ENCODE measurements at places on chromosomes 7 and 10.

- no peak for DNase-seq
These were observed 183.3 kb downstream of the JAZF1 start for GRCh38 chr7:27997188-27997707.

- DNase-seq: no peak
These were observed 59.0 kb downstream of the YKT6 start for GRCh38 chr7:44259547-44260457.

- no peak for DNase-seq
These were observed 74.6 kb upstream of the GRID1 start for GRCh38 chr10:86440874-86441843.

GRCh38 chr7:118109607-118110006 lies 74.4 kb upstream of the LSM8 start:
- DNase-seq: no peak

DNA sequence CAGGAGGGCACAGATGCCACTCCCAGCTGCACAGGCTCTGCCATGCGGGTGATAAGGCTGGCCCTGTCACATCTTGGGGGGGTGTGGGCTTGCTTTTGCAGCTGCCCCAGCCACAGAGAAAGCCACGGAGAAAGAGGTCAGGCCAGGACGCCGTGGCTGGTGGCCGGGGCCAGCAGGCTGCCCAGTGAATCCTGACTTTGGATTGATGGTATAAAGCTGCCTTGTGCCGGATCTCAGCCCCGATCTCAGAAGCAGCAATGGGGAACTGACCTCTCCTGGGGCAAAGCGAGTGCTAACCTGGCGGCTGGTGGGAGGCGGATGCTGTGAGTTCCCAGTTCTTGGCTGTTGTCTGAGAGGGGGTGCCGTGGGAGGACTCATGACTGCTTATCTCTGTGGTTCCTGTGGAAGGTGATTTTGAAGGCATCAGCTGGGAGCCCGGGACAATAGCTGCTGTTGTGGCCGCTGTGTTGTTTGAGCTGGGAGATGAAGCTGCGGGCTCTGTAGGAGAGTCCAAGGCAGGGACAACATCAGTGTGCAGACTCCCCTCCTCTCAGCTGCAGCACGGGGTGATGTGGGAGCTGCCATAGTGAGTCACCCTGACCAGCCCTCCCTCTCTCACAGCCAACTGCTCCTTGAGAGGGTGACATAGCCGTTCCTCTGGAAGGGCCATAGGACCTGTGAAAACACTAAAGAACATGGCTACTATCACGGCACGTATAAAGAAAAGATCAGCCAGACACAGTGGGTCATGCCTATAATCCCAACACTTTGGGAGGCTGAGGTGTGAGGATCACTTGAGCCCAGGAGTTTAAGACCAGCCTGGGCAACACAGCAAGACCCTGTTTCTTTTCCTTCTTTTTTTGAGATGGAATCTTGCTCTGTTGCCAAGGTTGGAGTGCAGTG lies 17.0 kb downstream of the IL15RA start:
- DNase-seq: no peak

- DNase-seq: no peak
These were observed 53.8 kb downstream of the PANK1 start for GRCh38 chr10:89591111-89591795.

- DNase-seq: no peak
These were observed 157.1 kb downstream of the PRKCQ start for GRCh38 chr10:6423004-6423403.

DNA sequence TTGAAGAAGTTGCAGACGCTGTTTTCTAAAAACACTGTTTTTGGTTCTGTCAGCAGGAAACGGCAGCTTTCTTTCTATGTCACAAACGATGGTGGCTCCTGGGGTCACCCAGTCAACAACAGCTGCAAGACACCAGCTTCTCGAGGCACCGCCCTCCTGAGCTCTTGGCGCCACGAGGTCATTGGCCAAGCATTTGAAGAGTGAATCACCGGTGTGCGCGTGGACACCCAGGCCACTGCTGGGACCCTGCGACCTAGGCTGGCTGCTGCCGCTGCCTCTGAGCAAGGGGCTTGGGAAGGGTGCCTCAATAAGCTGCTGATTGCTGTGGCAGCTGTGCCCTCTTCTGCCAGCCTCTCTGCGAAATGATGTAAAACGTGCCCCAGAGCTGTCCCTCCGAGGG lies 22.5 kb upstream of the VIPR2 start:
- no peak for DNase-seq

DNA sequence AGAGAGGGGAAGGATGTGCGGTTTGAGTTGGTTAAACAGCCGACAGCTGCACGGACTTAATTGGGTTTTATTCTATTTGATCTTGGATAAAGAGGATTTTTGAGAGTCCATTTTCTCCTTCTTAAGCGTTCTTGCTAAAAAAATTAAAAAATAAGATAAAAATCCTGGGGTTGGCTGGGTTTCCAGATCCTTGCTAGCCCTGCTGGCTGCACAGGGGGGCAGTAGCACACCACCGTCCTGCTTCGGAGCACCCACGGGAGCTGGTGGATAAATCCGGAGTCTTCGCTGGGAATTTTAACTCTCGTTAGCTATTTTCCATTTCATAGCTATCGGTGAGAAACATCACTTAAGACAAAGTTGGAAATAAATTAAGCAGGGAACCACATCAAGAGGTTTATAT lies 792.0 kb downstream of the TYW1 start:
- no peak for DNase-seq

DNA sequence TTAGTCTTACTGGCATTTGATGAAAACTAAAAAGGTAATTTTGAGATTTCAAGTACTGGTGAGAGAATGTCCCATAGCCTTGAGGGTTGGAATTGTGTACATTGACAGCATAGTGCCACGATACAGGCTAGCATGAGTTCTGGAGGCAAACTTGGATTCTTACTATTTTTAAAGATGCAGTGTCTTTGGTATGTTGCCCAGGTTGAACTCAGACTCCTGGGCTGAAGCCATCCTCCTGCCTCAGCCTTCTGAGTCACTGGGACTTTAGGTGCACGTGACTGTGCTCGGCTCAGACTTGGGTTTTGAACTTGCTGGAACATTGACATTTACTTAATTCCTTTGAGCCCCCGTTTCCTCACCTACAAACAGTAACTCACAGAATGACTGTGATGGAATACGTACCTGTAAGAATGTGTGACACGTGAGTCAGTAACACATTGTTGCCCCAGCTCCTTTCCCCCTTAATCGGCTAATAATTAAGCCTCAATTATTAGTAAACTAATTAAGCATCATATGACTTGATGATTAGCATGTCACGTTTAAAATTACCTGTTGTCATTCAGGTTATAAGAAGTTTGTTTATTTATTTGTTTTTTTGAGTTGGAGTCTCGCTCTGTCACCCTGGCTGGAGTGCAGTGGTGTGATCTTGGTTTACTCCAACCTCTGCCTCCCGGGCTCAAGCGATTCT lies 10.6 kb downstream of the DNAJB6 start:
- no peak for DNase-seq

DNA sequence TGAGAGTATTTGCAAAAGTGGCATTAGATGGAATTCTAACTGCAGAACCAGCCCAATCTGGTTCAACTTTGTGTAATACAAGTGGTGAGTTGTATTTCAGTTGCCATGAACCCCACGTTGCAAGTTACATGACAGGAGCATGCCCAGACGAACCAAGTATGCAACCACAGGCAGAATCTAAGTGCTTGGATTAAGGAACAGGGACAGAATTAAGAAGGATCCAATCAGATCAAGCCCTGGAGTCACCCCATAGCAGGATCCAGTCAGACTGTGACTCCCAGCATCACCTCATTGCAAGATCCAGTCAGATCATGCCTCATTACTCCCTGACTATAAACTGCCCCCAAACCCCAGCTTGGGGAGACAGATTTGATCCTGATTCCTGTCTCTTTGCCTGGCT lies 388.7 kb upstream of the NRP1 start:
- DNase-seq: no peak

- DNase-seq: peak; percentile 15
These were observed 31.9 kb downstream of the DUSP5 start for GRCh38 chr10:110529596-110530011.

GRCh38 chr10:33139181-33139646 lies 181.2 kb upstream of the ITGB1 start:
- peak; percentile 64 for DNase-seq

DNA sequence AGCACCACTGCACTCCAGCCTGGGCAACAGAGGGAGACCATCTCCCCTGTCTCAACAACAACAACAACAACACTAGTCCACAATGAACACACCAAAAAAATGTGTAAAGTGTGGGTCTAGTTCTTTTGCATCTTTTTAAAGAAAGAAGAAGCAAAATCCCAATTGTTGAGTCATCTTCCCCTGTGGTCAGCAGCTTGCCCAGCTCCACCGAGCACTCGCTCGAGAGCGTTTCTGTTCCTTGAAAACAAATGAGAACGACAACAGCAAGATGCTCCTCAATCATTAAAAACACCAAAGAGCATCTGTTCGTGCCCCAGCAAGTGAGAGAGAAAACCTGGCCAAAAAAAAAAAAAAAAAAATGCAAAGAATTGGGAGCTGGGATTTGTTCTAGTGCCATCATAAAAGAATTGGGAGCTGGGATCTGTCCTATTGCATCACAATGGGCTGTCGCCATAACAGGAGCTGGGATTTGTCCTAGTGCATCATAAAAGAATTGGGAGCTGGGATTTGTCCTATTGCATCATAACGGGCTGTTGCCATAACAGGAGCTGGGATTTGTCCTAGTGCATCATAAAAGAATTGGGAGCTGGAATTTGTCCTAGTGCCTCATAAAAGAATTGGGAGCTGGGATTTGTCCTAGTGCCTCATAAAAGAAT lies 118.1 kb downstream of the PTPRN2 start:
- DNase-seq: no peak

DNA sequence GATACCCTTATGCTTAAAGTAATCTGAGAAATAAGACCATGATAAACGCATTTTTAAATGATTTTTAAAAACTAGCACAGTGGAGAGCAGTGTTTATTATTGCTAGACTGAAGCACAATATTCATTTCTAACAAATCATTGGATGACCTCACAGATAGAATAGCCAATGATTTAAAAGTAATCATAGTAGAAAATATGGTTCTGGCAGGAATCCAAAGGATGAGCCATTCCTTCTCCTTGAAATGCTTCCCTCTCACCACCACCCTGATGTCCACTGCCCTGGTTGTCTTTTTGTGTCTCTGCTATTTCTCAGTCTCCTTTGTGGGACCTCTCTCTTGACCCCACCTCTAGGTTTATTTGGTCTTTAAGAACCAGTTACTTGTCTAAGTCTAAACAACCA lies 64.9 kb downstream of the PRKG1 start:
- DNase-seq: no peak

DNA sequence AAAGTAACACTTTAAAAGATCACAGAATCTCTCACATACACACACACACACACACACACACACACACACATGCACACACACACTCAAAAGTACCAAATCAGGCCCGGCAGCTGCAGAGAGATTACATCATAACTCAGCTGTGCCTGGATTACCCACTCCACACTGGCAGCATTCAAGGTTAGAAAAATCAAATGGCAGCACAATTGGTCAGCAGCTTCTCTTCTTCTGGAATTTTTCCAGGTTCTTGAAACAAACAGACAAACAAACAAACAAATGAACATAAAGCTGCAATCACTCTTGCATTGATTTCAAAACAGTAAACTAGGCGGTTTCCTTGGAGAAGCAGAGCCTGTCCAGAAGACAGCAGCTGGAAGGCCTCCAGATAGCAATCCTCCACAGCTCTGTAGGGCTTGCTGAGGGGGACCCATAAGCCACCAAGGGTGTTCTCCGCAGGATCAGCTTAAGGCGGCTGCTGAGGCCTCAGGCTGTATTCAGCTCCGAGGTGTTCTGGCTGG lies 24.5 kb upstream of the FAM133B start:
- no peak for DNase-seq

DNA sequence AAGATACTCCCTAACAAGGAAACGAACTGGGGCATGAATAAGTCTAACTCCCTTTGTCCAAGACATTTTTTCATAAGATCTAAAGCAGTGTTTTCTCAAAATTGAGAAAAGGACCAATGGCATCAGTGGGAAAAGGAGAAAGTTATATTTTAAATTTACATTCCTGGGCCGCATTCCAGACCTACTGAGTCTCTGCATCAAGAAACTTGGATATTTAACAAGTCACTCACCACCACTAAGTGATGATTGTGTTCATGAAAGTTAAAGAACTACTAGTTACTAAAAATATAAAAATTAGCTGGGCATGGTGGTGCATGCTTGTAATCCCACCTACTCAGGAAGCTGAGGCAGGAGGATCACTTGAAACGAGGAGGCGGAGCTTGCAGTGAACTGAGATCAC lies 149.6 kb upstream of the MEOX2 start:
- no peak for DNase-seq

GRCh38 chr10:77282163-77282562 lies 355.4 kb downstream of the KCNMA1 start:
- DNase-seq: no peak

DNA sequence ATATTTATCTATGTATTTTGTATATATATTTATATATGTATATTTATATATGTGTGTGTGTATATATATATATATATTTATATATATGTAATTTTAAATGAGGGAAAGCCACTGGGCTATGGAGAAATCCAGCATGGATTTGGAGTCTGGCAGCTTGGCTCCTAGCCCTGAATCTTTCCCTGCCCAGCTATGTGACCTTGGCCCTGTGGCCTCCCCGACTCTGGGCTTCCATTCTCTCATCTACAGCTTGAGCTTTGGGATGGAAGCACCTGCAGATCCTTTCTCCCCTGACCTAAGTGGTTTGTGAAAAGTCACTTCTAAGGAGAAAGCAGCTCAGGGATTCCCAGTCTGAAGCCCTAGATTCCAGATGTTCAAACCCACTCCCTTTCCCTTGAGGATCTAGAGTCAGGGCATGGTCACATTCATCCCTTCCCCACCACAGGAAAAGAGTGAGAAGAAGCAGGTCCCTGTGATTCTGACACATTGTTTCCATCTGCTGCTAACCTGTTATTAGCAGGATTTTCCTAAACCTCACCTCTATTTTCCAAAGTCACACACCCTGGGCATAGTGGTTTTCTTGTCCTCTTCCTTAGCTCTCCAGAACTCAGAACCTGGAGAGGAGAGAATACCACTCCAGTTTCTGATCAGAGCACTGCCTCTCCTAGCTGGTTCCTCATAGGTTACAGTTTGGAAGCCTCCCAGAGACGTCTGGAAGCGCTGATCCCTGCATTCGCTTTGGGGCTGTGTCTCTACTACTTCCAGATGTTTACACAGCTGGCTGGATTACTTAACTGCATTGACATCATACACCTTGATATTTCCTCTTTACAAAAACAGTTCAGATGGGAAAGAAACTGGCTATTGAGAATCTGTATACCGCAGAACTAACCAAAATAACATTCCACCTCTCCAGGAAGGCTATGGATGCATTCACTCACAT lies 327.5 kb upstream of the ZMIZ1 start:
- no peak for DNase-seq

DNA sequence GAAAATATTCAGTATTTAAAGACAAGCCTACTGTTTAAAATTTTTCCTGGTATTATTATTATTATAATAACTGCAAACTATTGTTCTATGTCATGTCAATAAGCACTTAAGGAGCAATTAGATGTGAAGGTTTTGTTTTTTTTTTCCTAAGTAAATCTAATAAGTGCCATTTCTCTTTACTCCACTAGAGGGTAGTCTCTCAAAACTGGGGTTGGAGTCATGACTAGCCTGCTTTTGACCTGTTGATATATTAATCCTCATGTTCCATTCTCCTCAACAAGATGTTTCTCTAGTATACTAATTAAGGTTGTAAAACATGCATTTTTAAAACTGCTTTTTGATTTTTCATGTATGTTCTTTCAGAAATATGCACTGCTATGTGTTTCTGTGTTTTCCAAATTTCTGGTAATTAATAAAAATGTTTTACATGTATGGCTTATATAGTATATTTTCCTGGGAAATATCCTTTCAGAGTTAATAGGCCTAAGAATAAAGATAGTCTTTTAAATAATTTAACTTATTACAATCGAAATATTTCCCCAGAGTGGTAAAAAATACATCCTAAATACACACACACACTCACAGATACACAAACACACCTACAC lies 1.0 kb upstream of the LRRN3 start:
- no peak for DNase-seq
